Fibroblast of upper back skin (primary cell): ENCODE measurements at places on chromosomes 11 and 22.

- no peak for DNase-seq
Measured at GRCh38 chr11:119823077-119823476, 94.1 kb upstream of the NECTIN1 start.

DNA sequence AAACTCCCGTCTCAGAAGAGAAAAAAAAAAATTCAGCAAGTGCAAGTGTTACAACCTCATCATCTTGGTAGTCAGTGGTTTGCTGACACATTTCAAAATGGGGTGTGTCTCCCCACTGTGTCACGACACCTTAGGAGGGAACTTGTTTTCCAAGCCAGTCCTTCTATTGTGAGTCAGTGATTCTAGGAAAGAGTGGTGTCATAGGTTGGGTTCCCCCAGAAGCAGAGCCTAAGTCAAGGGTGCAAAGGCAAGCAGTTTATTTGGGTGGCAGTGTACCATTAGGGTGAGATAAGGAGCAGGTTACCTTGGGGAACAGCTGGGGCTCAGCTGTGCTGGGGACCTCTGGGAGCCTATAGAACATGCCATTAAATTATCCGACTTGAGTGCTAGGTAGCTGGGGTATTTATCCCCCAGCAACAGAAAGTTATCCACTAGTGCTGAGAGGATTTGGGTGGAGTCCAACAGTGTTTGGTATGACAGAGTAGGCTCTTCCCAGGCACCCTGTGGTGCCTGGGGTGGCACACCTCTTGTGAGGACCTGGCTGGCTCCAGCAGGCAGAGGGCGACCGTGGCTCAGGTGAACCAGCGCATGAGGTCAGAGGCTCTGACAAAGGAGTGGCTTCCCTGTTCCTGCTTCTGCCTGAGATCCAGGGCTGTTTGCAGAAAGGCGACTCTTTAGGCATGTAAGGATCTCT is 41.7 kb downstream of the KIAA1671 start:
- no peak for DNase-seq

DNA sequence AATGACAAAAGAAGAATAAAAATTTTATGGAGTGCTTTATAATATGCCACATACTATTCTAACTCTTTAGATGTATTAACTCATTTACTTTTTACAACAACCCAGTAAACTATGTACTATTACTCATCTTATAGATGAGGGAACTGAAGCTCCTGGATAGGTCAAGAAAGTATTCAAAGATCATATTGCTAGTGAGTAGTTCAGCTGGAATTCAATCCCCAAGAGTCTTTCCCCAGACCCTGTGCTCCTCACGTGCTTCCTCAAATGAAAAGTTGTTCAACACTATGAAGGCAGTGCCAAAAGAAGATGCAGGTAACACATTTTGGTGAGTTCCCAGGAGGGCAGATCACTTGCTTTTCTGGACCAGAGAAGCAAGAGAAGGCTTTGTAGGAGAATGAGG is 46.8 kb downstream of the BTG4 start:
- peak; percentile 78 for DNase-seq

DNA sequence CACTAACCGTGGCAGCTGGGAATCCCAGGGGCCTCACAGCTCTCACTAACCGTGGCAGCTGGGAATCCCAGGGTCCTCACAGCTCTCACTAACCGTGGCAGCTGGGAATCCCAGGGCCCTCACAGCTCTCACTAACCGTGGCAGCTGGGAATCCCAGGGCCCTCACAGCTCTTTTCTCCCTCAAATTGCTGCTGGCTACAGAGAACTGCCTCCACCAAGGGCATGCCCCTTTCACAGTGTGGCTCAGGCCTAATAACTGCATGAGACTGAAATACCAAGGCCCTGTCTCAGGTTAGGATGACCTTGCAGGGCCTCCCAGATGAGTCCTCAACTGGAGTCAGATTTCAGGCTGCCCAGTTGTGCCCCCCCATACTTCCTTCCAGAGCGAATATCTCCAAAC is 35.1 kb upstream of the GGTLC2 start:
- DNase-seq = no peak

DNA sequence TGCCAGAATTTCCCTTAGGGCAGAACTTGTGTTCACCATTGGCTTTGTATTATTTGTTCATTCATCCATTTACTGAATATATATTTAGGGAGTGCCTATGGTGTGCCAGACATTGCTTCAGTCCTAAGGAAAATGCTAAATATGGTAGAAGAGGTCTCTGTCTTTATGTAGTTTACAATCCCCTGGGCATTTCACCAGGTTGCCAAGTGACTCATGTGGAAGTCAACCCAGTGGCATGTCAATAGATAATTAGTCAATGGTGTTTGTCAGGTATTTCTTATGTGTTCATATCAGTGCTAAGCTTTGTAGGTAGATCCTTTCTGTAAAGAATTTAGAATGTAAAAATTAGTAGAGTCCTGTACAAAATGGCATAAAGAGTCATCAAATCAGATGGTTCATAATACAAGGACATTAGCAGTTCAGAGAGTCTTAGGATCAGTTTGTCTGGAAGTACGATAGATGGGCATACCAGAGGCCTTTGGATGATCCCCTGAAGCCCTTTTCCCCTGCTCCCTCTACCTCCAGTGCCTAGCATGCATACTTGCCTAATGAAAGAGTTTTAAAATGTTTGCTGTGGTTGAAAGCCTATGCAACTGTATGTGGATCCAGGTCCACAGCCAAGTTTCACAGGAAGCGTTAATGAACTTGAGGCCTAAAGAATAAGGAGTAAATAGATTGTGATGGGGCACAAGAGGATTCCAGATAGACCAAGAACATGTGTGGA is 58.5 kb upstream of the SESN3 start:
- DNase-seq = peak; percentile 33

DNA sequence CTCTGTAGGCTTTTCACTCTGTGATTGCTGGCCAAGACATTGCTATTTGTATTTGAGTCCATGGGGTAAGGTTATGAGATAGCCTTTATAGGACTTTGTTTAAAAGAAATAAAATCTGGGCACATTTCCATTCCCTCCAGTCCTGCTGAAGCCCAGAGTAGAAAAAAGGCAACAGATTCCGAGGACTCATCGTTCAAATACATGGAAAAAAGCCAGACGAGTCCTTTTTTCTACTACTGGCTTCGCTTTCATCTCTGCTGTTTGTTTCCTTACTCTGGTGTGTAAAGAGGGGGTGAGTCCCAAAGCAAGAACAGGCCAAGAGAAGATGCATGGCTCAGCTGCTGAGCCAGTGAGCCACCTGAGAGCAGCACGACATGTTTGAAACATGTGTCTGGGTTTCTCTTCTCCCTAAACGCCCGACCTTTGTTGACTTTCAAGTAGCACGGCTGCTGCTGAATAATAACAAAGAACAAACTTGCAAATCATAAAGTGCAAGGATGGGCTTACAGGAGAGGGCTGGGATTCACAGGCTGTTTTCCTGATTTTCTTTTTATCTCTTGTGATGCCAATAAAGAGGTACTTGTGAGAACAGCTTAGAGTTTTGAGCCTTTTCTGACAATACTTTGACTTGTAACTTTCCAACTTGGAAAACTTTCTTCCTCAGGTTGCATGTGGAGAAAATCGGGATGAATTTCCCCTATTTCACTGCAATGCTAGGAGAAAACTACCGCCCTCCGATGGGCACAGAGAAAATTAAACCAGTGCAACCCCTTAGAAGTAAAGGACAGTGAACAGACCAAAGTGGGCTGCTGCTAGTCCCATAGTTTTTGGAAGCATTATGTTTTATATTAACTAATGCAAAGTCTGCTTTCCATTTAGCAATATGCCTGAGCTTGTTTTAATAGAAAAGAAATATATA is 195.2 kb upstream of the RAG2 start:
- DNase-seq = peak; percentile 23

- no peak for DNase-seq
Measured at GRCh38 chr22:45783690-45784089, 112.1 kb downstream of the ATXN10 start.

GRCh38 chr11:119729951-119730613 is 1.1 kb upstream of the NECTIN1 start:
- DNase-seq = peak; percentile 38

DNA sequence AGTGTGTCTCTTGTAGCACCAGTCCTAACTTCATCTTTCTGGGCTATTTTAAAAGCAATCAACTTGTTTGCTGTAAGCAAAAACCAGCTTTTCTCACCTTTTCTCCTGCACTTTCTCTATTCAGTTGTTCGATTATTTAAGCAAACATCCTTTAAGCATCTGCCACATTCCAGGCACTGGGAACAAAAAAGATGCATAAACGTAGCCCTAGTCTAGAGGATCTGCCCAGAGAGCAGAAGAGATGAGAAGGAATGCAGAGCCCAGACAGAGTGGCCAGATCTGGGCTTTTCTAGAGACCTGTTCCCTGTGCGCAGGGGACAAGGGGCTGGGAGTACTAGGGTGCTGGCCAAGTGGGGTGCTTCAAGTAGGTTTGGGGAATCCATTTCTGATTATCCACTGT is 8.4 kb downstream of the APLNR start:
- no peak for DNase-seq

DNA sequence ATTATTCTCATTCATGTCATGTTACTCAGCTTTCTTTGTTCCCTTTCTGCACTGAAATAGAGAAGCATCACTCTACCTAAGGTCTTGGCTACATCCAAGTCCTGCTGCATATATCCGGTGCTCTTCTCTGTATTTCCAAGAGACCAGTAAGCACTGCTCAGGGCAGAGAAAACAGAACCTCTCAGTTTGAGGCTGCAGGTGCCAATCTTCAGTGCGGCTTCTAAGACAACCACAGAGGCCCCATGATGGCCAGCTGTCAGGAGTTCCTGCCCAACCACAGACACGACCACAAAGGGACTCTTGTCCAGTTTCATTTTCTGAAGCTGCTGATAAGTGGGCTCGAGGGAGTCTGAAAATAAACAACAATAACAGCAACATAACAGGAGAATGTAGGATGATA is 378.4 kb upstream of the PITPNB start:
- DNase-seq = no peak

DNA sequence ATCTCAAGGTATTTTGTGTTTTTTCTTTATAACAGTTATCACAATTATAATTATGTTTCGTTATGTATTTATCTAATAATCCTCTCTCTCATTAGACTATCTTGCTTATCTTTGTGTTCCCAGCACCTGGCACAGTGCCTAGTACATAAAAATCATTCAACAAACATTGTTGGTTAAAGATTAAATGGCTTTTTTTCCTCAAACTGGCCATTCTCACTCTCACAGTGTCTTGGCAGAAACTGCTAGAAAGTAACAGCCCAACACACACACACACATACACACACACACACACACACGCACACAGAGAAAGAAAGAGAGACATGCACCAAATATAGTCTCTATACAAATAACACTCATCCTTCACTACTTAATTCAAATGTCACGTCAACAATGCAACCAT is 36.8 kb downstream of the OR10A6 start:
- no peak for DNase-seq

DNA sequence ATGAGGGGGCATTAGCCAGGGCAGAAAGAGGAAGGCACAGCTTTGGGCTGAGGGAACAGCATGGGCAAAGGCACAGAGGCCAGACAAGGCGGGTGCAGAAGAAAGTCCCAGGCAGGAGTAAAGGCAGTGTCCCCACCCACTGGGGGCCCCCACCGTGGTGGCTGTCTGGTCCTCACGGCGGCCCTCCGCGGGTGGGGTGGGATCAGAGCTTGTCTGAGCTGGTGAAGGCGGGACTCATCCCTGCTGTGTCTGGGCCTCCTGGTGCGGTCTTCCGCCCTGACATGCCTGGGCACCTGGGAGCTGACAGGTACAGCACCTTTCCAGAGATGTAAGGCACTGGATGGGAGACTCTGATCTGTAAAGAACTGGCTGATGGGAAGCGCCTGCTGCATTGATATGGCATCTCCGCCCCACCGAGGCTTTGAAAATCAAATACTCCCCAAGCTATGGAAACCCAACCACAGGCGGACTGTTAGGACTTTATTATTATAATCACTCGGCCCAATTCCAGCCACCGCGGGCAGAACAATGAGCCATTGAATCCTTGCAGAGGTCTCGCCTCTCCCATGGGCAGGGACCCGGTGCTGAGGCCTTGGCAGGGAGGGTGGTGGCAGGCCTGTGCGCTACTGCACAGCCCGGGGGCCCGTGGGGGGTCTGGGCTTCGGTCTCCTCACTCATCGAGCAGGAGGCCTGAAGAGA is 14.2 kb upstream of the GNB1L start:
- DNase-seq = no peak

- DNase-seq = peak; percentile 41
Measured at GRCh38 chr22:24155627-24156140, 25.6 kb upstream of the SUSD2 start.

DNA sequence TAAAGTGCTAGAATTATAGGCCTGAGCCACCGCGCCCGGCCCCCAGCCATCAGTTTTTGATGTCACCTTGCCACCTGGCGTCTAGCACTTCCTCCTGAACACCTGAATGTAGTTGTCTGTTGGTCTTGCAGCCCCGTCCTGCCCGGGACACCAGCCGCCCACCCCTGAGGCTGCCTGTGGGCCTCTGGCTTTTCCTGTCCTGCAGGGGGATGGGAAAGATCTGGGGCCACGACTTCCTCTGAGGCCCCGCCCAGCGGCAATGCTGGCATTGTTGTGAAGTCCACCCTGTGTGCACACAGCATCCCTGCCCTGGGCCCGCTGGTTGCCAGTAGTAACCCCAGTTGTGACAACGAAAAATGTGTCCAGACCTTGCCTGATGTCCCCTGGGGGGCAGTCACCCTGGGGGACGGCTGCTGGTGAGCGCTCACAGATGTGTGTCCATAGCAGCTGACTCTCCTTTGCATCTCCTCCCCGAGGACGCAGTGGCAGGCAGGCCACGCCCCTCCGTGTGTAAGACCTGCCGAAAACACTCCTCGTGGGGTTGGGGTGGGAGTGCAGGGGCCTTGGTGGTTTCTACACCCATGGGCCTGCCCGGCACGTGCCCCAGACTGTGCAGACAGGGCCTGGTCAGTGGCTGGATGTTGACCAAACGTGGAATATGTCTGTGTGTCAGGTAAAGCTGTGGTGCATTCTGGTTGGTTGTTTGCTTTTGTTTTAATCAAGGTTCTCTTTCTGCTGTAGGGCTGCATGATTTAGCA is 6.8 kb downstream of the SELENOO start:
- DNase-seq = no peak

- no peak for DNase-seq
Measured at GRCh38 chr22:41847300-41847699, 14.4 kb downstream of the SREBF2 start.

DNA sequence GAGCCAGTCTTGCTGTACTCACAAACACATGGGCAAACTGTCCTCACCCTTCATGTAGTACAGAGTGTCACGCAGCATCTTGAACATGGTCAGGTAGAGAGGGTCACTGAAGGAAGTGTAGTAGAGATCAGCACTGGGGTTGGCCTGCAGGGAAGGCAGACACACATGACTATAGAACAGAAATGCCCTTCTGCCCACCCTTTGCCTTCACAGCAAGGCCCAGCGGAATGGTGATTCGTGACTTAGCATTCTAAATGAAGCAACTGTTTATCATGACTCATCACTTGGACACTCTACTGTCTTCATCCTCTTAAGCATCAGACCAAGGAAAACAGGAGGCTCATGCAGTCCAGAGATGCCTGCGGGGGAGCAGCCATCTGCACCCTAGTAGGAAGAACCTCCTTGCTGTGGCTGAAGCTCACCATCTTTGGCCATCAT is 33.4 kb downstream of the SERPIND1 start:
- DNase-seq = peak; percentile 93

DNA sequence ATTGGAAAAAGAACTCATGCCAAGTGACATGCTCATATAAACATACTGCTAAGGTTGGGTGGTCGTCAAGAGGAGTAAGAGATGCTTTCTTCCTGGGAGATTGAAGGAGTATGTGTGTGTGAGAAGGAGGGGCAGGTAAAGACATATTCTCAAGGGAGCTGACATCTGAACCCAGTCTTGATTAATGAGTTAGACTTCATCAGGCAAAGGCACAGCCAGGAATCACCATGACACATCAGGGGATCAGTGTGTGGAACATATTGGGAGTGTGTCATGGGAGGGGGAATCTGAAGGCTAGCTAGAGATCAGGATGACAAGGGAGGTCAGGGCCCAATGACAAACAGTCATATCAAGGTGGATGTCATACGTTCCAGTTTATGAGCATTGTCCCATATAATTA is 14.9 kb downstream of the CNTF start:
- DNase-seq = no peak
